GM18507 (cell line): ENCODE measurements at places on chromosomes 3 and 15.

- no peak for DNase-seq
These were observed 84.2 kb downstream of the SEMA6D start for GRCh38 chr15:47801522-47801921.

- DNase-seq, result no peak
These were observed 43.6 kb downstream of the RBPMS2 start for GRCh38 chr15:64731805-64732151.

- DNase-seq, result no peak
These were observed 192.5 kb downstream of the P3H2 start for GRCh38 chr3:189927975-189928895.

- no peak for DNase-seq
These were observed 5.2 kb downstream of the SIAH2 start for GRCh38 chr3:150757768-150758167.

- no peak for DNase-seq
These were observed 205.9 kb downstream of the CD47 start for GRCh38 chr3:107884719-107885460.

GRCh38 chr15:51156957-51157356 lies 62.3 kb upstream of the TNFAIP8L3 start:
- DNase-seq, result no peak
